ENCODE measurements at places on chromosomes 3 and 15. TPM values are rescaled to one million over a fixed set of nuclear protein-coding genes. Genes with fewer than 3 reads are reported as not detected.

Gene DPPA2
- total RNA-seq, result not detected

Gene CCDC54
- total RNA-seq, result not detected

Gene FRMD5
- total RNA-seq, result 14.2 TPM

Gene TAGLN3
- total RNA-seq, result not detected

Gene PSTPIP1
- total RNA-seq, result 0.34 TPM

Gene FAM81A
- total RNA-seq, result 2.9 TPM

Gene GOLGA8G
- total RNA-seq, result not detected

Gene SYNM
- total RNA-seq, result 8.0 TPM

Gene ZNF620
- 2.6 TPM for total RNA-seq

Gene SGO1
- total RNA-seq, result 10.3 TPM

Gene TPM1
- total RNA-seq, result 146 TPM

Gene ABI3BP
- 0.33 TPM for total RNA-seq

Gene CIP2A
- 20.6 TPM for total RNA-seq

Gene FGD5
- total RNA-seq, result not detected

Gene CLDN16
- total RNA-seq, result under 0.01 TPM

Gene FBXW12
- total RNA-seq, result not detected

Gene STARD9
- 9.4 TPM for total RNA-seq

Gene PPP1R14D
- total RNA-seq, result not detected

Gene PRR23C
- not detected for total RNA-seq

Gene NEK10
- 2.9 TPM for total RNA-seq

Gene SI
- not detected for total RNA-seq

Gene LRRK1
- total RNA-seq, result 14.9 TPM

Gene PLSCR5
- not detected for total RNA-seq

Gene ZNF80
- not detected for total RNA-seq

Gene TYRO3
- 29.0 TPM for total RNA-seq

Gene TMEM266
- not detected for total RNA-seq

Gene CA12
- total RNA-seq, result 2.7 TPM

Gene P2RY1
- total RNA-seq, result 5.6 TPM

Gene CYP1A2
- not detected for total RNA-seq

Gene ADAMTS9
- 4.5 TPM for total RNA-seq

Gene FETUB
- not detected for total RNA-seq

Gene MYLK
- total RNA-seq, result 13.4 TPM

Gene BLM
- total RNA-seq, result 20.4 TPM
